MCF 10A (cell line): ENCODE measurements at places on chromosomes 5 and 9. TPM values are rescaled to one million over a fixed set of nuclear protein-coding genes. Genes with fewer than 3 reads are reported as not detected.

DNA sequence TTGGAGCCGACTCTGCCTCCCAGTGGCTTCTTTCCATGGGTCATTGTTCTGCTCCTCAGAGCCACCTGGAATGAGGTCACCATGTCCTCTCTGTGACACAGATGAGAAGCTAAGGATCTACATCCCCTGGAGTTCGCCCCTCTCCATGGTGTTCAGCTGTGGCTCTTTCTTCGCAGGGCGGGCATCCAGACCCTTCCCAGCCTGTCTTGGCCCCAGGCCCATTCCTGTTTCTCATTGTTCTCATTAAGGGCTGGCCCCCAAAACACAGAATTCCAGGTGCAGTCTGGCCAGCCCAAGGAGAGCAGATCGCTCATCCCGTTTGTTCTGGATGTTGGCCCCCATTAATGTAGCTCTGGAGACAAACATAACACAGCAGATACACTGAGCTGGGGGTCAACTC is 66.4 kb upstream of the COL15A1 start:
- no peak for DNase-seq

The GLDC gene
- total RNA-seq: 2.9 and 3.3 TPM in 2 replicates

GRCh38 chr5:116011046-116011445 is 21.2 kb upstream of the ARL14EPL start:
- no peak for DNase-seq

The SYK gene
- 5.9 and 6.7 TPM in 2 replicates for total RNA-seq

The FRMPD1 gene
- total RNA-seq: not detected in 2 replicates

The OTP gene
- not detected in 2 replicates for total RNA-seq
